ENCODE measurements at places on chromosomes 11 and 22.

GRCh38 chr11:71339396-71339881, 87.1 kb upstream of the SHANK2 start:
- no peak for DNase-seq

- DNase-seq: no peak
Measured at GRCh38 chr11:1939006-1939625, 8.0 kb upstream of the MRPL23 start.

DNA sequence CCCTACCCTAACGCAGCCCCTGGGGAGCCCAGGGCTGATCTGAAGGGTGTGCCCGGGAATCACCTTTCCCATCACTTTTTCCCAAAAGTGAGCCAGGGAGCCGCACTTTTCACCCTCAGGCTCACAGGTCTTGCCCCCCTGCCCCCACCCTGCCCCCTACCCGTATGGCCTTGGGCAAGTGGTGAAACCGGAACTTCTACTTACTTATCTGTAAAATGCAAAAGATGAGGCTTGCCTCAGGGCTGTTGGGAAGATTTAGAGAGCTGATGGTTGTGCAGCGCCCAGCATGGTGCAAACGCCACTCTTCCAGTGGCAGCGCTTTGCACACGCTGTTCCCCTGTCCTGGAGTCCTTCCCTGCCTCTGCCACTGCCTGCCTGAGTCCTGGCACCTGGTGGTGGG, 8.0 kb downstream of the SYT12 start:
- DNase-seq: no peak

- DNase-seq: no peak
Measured at GRCh38 chr22:26477341-26477731, 6.2 kb downstream of the HPS4 start.

- no peak for DNase-seq
Measured at GRCh38 chr11:103844327-103845215, 191.9 kb upstream of the DDI1 start.

DNA sequence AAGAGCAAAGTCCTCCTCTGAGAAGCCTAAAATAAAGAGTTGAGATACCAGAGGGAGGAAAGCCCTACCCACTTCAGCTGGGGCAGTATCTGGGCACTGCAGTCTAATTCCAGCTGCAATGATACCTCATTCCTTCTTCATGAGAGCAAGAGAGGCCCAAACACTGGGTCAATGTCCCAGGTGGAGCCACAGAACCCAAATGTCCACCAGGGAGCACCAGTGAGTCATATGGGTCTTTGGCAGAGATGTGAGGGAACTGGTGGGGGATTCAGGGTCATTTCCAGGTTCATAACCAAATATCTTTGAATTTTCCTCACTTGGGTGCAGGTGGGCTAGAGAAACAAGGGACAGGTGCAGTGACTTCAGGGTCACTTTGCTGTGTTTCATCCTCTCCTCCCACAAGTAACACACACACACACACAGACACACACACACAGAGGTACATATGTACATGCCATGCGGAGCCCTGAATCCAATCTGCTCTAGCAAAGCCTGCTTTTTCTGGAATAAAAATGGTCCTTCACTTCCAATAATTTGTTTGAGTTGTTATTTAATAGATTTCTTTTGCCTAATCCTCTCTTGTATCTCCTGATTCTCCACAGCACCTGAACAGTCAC, 585.4 kb downstream of the SOX6 start:
- peak; percentile 4 for DNase-seq

GRCh38 chr22:24857576-24857975, 51.6 kb downstream of the SGSM1 start:
- DNase-seq: no peak

DNA sequence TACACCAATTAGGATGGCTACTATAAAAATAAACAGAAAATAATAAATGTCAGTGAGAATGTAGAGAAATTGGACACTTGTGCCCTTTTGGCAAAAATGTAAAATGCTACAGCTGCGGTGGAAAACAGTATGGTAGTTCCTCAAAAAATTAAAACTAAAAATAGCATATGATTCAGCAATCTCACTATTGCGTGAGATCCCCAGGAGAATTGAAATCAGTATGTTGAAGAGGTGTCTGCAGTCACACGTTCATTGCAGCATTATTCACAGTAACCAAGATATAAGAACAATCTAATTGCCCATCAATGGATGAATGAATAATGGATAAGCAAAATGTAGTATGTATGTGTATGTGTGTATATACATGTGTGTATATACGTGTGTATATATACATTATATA, 6.8 kb downstream of the OR52N2 start:
- DNase-seq: no peak
